Activated CD8-positive, alpha-beta T cell treated with anti-CD3 and anti-CD28 coated beads, Interleukin-2, amount 10 ng/mL, durations not matched to agents 7 days and 5 days (primary cell): ENCODE measurements at places on chromosomes 2 and 18. TPM values are rescaled to one million over a fixed set of nuclear protein-coding genes. Genes with fewer than 3 reads are reported as not detected.

GRCh38 chr2:133062931-133063665 is 393.1 kb upstream of the LYPD1 start:
- H3K36me3 ChIP-seq: no peaks in the 10 kb centered on the region
- H3K27ac ChIP-seq: no peak overlapping the region
- no peaks in the 10 kb centered on the region for H3K4me1 ChIP-seq
- H3K4me3 ChIP-seq: no peak overlapping the region

- no peaks in the 10 kb centered on the region for H3K4me1 ChIP-seq
- H3K36me3 ChIP-seq: no peaks in the 10 kb centered on the region
- H3K4me3 ChIP-seq: no peak overlapping the region
- H3K27me3 ChIP-seq: peaks cover 19% of the 10 kb centered on the region
- no peak for DNase-seq
- H3K27ac ChIP-seq: no peak overlapping the region
Measured at GRCh38 chr18:36309436-36310391, 12.2 kb downstream of the FHOD3 start.

GRCh38 chr2:225270861-225271260 is 128.6 kb upstream of the NYAP2 start:
- H3K36me3 ChIP-seq: no peaks in the 10 kb centered on the region
- no peaks in the 10 kb centered on the region for H3K4me1 ChIP-seq
- H3K27me3 ChIP-seq: peaks cover 4% of the 10 kb centered on the region
- H3K4me3 ChIP-seq: no peak overlapping the region

- no peak overlapping the region for H3K27ac ChIP-seq
- no peak overlapping the region for H3K4me3 ChIP-seq
- no peaks in the 10 kb centered on the region for H3K27me3 ChIP-seq
- DNase-seq: no peak
Measured at GRCh38 chr18:1848716-1849115, 722.6 kb downstream of the METTL4 start.

DNA sequence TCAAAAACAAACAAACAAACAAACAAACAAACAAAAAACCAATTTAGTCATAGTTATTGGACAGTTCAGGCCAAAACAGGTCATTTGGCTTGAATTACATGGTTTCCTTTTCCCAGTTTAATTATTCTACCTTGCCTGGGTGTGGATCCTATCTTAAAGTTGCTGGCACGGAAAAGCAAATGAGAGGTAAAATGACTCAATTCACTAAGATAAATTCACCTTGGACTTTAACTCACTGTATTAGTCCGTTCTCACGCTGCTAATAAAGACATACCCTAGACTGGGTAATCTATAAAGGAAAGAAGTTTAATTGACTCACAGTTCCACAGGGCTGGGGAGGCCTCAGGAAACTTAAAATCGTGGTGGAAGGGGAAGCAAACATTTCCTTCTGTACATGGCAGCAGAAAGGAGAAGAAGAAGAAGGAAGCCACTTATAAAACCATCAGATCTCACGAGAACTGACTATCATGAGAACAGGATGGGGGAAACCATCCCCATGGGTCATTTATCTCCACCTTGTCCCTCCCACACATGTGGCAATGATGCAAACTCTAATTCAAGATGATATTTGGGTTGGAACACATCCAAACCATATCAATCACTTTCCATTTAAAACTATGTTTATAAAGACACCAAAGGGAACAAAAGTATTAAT is 22.5 kb upstream of the TRAPPC8 start:
- H3K4me3 ChIP-seq: no peak overlapping the region
- no peak overlapping the region for H3K27ac ChIP-seq
- no peaks in the 10 kb centered on the region for H3K4me1 ChIP-seq
- H3K27me3 ChIP-seq: peaks cover under 1% of the 10 kb centered on the region

- no peak for DNase-seq
- H3K4me1 ChIP-seq: no peaks in the 10 kb centered on the region
- peaks cover 27% of the 10 kb centered on the region for H3K27me3 ChIP-seq
Measured at GRCh38 chr2:173791502-173791901, 173.7 kb downstream of the SP3 start.

- H3K4me3 ChIP-seq: no peak overlapping the region
- H3K4me1 ChIP-seq: no peaks in the 10 kb centered on the region
- H3K36me3 ChIP-seq: no peaks in the 10 kb centered on the region
- no peak for DNase-seq
Measured at GRCh38 chr2:152354909-152355308, 19.9 kb downstream of the FMNL2 start.

GRCh38 chr2:111981666-111982065 is 73.4 kb upstream of the TMEM87B start:
- DNase-seq: no peak
- peaks cover 15% of the 10 kb centered on the region for H3K27me3 ChIP-seq
- no peaks in the 10 kb centered on the region for H3K4me1 ChIP-seq
- H3K4me3 ChIP-seq: no peak overlapping the region

The NYAP2 gene
- not detected for total RNA-seq

The MYCN gene
- total RNA-seq: not detected

The C2orf66 gene
- 0.32 TPM for total RNA-seq
